ENCODE measurements at places on chromosomes 13 and 19.

GRCh38 chr19:31658993-31659896 lies 310.0 kb upstream of the TSHZ3 start:
- DNase-seq = no peak

- no peak for DNase-seq
Observed at GRCh38 chr13:78764665-78765064, 105.7 kb upstream of the OBI1 start.

DNA sequence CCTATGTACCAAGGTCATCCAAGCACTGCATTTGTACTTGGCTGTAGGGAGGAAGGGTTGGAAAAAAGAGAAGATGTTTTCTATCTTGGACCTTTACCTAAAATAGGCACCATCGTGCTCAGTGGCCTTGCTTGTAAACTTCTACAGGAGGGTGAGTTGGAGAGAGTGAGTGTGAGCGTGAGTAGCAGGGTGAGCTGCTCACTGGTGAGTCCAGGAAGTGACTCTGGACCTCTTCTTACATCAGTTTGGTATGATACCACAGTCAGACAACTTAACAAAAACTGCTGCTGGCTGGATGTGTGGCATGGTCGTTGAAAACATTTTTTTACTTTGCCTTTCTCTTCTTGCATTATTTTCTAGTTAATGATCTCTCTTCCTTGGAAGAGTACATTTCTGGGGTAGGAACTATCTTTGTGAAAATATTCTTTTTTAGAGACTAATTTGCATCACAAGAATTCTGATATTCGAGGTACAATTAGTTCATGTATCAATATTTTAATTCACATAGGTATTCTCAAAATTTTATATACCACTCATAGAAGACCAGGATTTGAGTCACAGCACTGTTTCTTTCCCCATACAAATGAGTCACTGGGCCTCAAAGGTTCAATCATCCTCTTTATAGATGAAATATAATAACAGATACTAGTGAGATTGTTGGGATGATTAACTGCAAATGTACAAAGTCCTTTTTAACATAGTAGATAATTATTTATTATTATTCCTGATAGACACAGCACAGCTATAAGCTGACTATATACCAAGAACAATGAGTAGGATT lies 651 bp downstream of the SERPINE3 start:
- no peak for DNase-seq

- no peak for DNase-seq
Observed at GRCh38 chr19:6161271-6161850, 25.9 kb downstream of the ACSBG2 start.

GRCh38 chr19:16139752-16140151 lies 3.7 kb upstream of the HSH2D start:
- no peak for DNase-seq

DNA sequence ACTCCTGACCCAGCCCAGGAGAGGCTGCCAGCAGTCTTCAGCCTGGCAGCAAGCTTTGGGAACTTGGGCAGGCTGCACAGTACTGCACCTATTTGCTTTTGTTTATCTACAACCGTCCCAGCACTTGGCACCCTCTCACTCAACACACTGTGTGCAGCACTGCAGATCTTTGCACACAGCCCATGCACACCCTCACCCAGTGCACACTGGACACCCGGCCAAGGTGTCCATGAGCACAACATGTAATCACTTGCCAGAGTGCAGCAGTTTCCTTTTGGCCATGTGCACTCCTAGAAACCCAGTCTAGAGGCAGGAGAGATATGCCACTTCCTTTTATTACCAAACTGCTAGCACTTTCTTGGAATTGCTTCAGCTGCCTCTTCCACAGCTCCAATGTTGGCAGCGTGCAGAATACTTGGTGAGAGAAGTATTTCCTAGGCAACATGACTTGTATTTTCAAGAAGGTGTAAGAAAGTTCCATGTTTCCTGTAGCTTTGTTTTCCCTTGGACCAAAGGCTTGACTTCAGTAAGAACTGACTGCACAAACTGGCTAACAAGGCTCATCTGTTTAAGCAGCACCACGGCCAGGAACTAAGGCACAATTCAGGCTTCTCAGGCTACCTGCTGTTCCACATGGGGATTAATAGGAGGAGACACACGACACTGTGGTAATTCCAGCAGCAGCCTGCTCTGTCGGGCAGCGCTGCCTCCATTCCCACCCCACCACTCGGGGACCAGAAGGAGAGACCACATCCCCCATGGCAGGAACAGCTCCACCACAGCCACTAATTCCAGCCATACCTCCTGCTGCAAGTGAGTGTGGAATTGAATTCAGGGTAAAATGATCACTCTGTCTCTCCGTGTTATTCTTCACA lies 15.3 kb downstream of the ATP7B start:
- DNase-seq = no peak

GRCh38 chr13:51916051-51916818 lies 54.5 kb downstream of the CCDC70 start:
- no peak for DNase-seq

Data from NCI-H1417 treated with DMSO at 0.1 percent for 48 hours (cell line).